ENCODE measurements at places on chromosomes 11 and 22.

DNA sequence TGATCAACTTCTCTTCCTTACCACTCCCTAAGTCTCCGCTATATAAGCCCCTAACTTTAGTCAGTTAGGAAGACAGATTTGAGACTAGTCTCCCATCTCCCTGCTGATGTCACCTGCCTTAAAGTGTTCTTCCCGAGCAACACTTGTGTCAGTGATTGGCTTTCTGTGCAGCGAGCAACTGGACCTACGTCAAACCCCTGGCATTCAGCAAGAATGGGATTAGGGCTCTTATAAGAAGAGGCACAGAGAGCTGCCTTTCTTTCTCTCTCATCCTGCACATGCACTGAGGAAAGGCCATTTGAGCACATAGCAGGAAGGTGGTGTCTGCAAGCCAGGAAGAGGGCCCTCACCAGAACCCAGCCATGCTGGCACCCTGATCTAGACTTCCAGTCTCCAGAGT lies 116.6 kb upstream of the THY1 start:
- peak; percentile 10 for DNase-seq
- no peaks in the 10 kb centered on the region for H3K27me3 ChIP-seq
- H3K4me3 ChIP-seq: no peak overlapping the region
- H3K4me1 ChIP-seq: peaks cover 12% of the 10 kb centered on the region

DNA sequence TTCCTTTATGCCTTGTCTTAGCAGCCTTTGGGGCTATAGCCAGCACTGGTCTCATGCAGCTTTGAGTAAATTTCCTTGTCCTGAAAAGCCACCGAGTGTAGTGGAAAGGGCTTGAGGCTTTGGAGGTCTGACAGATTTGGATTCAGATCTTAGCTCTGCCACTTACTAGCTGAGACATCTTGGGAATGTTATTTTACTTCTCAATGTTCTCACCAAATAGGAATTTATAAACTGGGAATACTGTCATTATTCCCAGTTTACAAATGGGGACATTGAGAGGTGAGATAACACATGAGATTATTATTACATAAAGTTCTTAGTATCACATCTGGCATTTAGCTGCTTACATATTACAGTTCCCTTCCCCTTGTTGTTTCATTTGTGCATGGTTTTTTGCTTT lies 95.5 kb downstream of the COMMD9 start:
- no peaks in the 10 kb centered on the region for H3K27me3 ChIP-seq
- H3K36me3 ChIP-seq: peaks cover 3% of the 10 kb centered on the region
- H3K4me3 ChIP-seq: no peak overlapping the region
- peaks cover 17% of the 10 kb centered on the region for H3K4me1 ChIP-seq
- DNase-seq: no peak

GRCh38 chr11:65742353-65742752 lies 21.8 kb upstream of the RNASEH2C start:
- H3K36me3 ChIP-seq: no peaks in the 10 kb centered on the region
- no peak overlapping the region for H3K27ac ChIP-seq
- H3K27me3 ChIP-seq: peaks cover 14% of the 10 kb centered on the region
- DNase-seq: no peak
- no peak overlapping the region for H3K4me3 ChIP-seq

GRCh38 chr11:115144914-115145313 lies 359.3 kb downstream of the CADM1 start:
- no peaks in the 10 kb centered on the region for H3K36me3 ChIP-seq
- H3K4me1 ChIP-seq: no peaks in the 10 kb centered on the region
- no peak overlapping the region for H3K4me3 ChIP-seq
- H3K27ac ChIP-seq: no peak overlapping the region
- no peak for DNase-seq

DNA sequence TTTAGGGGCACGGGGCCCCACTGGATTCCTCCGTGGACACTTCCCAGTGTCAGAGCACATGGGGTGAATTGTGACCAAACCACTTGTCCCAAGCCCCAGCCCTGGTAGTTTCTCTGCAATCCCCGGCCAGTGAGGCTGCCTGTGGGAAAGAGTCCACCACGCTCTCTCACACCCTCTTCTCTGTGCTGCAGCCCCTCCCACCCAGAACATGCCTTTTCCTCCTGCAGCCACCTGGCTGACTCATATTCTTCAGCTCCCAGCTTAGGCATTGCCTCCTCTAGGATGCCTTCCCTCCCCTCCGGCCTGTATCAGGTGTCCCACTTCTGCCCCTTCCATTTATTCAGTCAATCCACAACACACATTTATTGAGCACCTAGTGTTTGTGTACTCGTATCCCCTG lies 5.4 kb upstream of the RPS6KB2 start:
- no peaks in the 10 kb centered on the region for H3K27me3 ChIP-seq
- no peaks in the 10 kb centered on the region for H3K36me3 ChIP-seq
- no peak overlapping the region for H3K27ac ChIP-seq
- no peak for DNase-seq

DNA sequence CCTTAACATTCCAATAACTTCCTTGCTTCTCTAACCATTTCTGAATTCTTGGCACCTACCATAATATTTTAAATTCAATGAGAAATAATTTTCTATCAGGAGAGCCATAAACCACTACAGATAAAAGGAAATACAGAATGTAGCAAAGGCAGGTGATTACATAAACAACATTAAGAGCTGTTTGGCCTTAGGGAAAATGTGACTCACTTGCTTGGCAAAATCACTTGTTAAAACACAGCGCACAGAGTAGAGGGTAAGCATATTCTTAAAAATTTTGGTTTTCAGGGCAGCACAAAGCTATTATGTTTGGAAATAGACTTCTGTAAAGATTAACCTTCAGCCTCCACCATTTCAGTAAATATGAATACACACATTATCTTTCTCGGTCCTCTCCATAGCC lies 26.4 kb downstream of the IZUMO1R start:
- H3K4me1 ChIP-seq: no peaks in the 10 kb centered on the region
- no peak overlapping the region for H3K4me3 ChIP-seq
- H3K27ac ChIP-seq: no peak overlapping the region

DNA sequence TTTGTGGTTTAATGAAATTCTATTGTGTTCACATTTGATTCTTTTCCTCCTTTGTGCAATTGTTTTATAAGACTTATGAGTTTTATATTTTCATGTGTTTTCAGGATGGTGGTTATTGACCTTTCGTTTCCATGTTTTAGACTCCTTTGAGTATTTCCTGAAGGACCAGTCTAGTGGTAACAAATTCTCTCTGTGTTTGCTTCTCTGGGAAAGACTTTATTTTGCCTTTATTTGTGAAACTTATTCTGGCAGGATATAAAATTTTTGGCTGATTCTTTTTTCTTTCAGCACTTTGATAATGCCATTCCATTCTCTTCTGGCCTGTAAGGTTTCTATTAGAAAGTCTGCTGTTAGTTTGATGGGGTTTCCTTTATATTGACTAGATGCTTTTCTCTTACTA lies 83.5 kb downstream of the ACER3 start:
- H3K4me3 ChIP-seq: no peak overlapping the region
- H3K36me3 ChIP-seq: no peaks in the 10 kb centered on the region
- no peak overlapping the region for H3K27ac ChIP-seq
- DNase-seq: no peak
- H3K27me3 ChIP-seq: no peaks in the 10 kb centered on the region

GRCh38 chr22:41856469-41856868 lies 23.6 kb downstream of the SREBF2 start:
- no peak overlapping the region for H3K4me3 ChIP-seq
- no peaks in the 10 kb centered on the region for H3K27me3 ChIP-seq
- H3K27ac ChIP-seq: no peak overlapping the region

GRCh38 chr22:16776080-16776479 lies 49.1 kb downstream of the XKR3 start:
- H3K27me3 ChIP-seq: no peaks in the 10 kb centered on the region
- no peaks in the 10 kb centered on the region for H3K36me3 ChIP-seq
- DNase-seq: no peak

DNA sequence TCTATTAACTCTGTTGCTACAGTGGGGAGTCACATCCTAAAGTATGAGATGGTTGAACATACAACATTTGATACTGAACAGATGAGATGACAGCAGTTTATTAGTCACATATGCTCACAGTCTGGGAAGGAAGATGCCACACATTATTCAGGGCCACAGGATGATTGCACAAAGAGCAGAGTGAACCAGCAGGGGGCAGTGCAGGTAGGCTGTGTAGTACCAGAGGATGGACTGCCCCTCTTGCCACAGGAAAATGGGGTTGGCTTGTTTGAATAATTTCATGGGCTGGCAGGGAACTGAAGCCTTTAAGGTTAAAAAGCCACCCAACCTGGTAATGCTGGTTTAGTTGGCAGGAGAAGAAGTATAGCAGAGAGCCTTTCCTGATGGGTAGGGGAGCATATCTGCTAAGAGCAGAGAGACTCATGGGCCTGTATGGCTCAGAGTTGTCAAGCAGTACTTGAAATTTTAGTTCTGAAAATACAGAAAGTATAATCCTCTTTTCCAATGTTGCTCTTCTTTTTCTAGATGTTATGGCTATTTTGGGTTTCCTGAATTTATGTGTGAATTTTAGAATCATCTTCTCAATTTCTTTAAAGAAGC lies 180.4 kb upstream of the B3GAT1 start:
- no peak overlapping the region for H3K27ac ChIP-seq
- no peaks in the 10 kb centered on the region for H3K27me3 ChIP-seq
- no peak overlapping the region for H3K4me3 ChIP-seq
- DNase-seq: peak; percentile 53
- H3K36me3 ChIP-seq: no peaks in the 10 kb centered on the region

GRCh38 chr11:111225881-111226280 lies 19.6 kb upstream of the POU2AF2 start:
- no peaks in the 10 kb centered on the region for H3K4me1 ChIP-seq
- H3K27me3 ChIP-seq: no peaks in the 10 kb centered on the region
- no peaks in the 10 kb centered on the region for H3K36me3 ChIP-seq
- no peak for DNase-seq
- no peak overlapping the region for H3K4me3 ChIP-seq
- H3K27ac ChIP-seq: no peak overlapping the region

DNA sequence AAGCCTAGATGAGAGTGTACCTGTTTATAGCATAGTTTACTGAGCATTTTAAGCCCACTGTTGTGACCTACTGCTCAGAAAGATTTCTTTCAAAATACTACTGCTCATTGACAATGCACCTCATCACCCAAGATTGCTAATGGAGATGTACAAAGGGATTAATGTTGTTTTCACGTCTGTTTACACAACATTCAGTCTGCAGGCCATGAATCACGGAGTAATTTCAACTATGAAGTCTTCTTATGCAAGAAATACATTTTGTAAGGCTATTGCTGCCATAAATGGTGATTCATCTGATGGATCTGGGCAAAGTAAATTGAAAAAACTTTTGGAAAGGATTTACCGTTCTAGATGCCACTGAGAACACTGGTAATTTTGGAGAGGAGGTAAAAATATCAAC lies 112.9 kb downstream of the KIF18A start:
- no peak for DNase-seq
- no peaks in the 10 kb centered on the region for H3K4me1 ChIP-seq
- H3K27me3 ChIP-seq: no peaks in the 10 kb centered on the region

DNA sequence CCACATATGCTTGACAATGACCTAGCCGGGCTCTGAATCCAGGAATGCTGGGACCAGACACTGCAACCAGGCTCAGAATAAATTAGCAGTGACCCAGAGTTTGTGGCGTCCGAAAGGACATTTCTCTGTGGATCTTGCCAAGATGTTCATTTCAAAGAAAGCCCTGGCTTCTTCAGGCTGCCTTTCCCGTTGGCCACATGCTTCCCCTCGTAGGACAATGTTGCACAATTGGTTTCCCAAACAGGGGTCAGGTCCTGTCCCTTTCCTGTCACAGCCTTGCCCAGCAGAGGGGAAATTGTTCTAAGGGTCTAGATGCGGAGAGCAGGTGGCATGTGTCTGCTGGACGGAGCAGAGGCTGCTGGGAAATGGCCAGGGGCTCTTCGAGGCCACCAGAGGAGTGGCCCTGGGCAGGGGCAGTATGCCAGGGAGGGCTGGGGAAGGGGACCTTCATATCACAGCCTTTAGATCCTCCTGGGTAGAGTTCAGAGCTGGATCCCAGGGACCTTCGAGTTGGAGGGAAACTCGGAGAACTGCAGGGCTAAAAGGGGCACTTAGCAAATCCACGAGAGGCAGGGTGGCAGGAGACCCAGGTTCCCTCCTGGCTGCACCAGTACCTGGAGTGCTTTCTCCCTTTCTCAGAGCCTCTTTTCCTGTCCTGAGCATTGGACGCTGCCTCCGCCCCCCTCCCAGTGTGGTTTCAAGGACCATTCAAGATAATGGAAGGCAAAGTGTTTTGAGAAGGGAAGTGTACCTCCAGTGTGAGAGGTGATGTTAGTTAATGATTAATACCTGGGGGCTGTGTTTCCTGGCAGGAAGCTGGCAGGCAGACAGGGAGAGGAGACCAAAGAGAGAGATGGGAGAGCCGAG lies 42.3 kb downstream of the C11orf96 start:
- H3K4me3 ChIP-seq: no peak overlapping the region
- no peak for DNase-seq
- no peaks in the 10 kb centered on the region for H3K27me3 ChIP-seq
- peaks cover 30% of the 10 kb centered on the region for H3K4me1 ChIP-seq
